ENCODE measurements at places on chromosomes 6 and 20. TPM values are rescaled to one million over a fixed set of nuclear protein-coding genes. Genes with fewer than 3 reads are reported as not detected.

DNA sequence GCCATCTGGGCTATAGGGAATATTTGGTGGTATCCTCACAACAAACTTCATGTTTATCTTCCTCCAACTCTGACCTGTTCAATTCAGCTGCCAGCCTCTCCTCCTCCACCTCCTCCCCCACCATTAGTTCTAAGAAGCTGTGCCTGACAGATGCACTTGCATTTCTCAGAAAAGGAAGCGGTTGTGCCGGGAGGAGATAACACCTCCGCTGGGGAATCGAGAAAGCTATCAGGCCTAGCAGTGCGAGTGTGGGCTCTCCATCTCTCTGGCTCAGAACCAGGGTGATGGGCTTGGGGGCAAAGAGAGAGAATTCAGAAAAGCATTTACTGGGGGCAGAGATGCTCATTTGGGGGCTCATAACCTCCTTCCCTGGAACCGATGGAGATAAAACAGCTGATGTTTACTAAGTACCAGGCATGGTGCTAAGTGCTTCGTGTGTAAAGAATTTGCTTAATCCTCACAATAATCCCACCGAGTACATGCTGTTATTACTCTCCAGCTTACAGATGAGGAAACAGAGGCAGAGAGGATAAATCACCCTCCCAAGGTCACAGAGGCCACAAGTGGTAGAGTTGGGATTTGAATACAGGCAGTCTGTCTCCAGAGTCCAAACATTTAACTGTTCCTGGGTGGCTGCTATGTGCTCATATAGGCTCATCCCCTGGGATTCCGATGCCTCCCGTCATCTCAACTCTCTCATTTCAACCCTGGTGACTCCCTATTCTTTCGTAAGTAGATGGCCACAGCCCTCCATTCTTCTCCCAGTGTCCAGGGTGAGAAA lies 38.3 kb downstream of the COX4I2 start:
- H3K4me1 ChIP-seq = peaks cover 83% of the 10 kb centered on the region
- peak overlapping the region; percentile 83 for H3K4me3 ChIP-seq
- no peaks in the 10 kb centered on the region for H3K27me3 ChIP-seq
- peak; percentile 93 for DNase-seq
- peaks cover 83% of the 10 kb centered on the region for H3K36me3 ChIP-seq

DNA sequence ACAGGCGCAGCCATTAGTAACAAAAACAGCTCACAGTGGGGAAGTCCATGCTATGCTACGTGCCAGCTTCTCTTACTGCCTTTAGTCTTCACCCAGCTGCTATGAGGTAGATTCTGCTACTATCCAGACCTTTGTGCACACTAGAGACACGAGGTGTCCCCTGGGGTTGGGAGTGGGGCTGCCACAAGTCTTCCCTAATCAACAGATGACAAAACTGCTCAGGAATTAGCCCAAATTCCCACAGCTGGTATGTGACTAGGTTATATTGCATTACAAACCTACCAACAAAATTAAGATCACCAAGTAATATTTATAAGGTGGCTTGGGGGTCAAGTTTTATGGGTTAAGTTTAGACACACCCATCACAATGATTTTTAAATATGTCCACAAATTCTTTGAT lies 63.3 kb downstream of the PSMB1 start:
- H3K36me3 ChIP-seq = no peaks in the 10 kb centered on the region
- peaks cover 17% of the 10 kb centered on the region for H3K27me3 ChIP-seq
- H3K4me3 ChIP-seq = no peak overlapping the region
- H3K27ac ChIP-seq = no peak overlapping the region
- no peak for DNase-seq

GRCh38 chr6:159008656-159009288 lies 8.8 kb upstream of the RSPH3 start:
- no peaks in the 10 kb centered on the region for H3K27me3 ChIP-seq
- peak; percentile 71 for DNase-seq
- H3K36me3 ChIP-seq = peaks cover 2% of the 10 kb centered on the region
- peaks cover 29% of the 10 kb centered on the region for H3K4me1 ChIP-seq
- H3K27ac ChIP-seq = peak overlapping the region; percentile 34

GRCh38 chr6:25410102-25410501 lies 130.9 kb downstream of the CARMIL1 start:
- H3K4me3 ChIP-seq = peak overlapping the region; percentile 68
- no peak for DNase-seq
- no peaks in the 10 kb centered on the region for H3K27me3 ChIP-seq
- H3K4me1 ChIP-seq = peaks cover 28% of the 10 kb centered on the region
- H3K36me3 ChIP-seq = peaks cover 1% of the 10 kb centered on the region

DNA sequence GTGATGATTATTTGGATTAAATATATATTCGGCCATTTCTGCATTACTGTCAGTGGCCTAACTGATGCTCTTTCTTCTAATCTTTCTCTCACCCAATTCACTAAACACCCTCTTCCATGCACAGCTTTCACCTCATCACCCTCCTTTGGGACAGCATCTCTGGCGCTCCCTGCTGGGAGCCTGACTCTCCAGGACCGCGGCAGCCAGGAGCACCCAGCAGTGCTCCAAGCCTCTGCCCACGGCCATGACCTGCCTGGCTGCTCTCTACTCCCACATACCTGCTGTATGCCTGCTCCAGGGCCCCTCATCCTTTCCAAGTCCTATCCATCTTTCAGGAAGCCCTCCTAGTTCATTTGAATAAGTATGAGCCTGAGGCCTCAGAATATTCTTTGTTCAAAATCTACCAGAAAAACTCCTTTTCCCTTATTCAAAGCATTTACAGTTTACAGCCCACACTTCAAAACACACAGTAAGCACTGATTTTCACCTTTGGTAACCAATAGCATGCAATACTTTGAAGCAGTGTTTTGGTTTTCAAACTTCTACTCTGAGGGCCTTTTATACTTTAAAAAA lies 15.2 kb downstream of the CTCFL start:
- no peak overlapping the region for H3K4me3 ChIP-seq
- H3K36me3 ChIP-seq = no peaks in the 10 kb centered on the region
- H3K4me1 ChIP-seq = no peaks in the 10 kb centered on the region
- no peak overlapping the region for H3K27ac ChIP-seq
- peaks cover 33% of the 10 kb centered on the region for H3K27me3 ChIP-seq

The LPIN3 gene
- total RNA-seq = 1.2 TPM

DNA sequence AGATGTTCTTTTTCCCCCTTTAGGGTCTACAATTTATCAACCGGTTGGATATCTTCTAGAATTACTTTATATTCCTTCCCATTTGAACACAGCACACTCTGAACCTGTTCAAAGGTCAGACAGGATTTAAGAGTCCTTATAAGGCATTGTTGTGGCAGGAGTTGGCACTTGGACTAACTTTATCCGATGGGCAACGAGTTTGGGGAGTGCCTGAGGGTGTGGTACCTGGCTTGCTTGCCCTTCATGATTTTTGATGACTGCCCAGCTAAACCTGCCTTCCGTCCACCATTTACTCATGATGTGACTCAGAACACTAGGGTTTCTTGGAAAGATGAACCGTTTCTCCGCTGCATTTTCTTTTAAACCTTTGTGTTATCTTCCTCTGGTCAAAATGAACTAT lies 285.2 kb downstream of the FOXC1 start:
- H3K36me3 ChIP-seq = no peaks in the 10 kb centered on the region
- no peak overlapping the region for H3K4me3 ChIP-seq
- no peak overlapping the region for H3K27ac ChIP-seq
- H3K4me1 ChIP-seq = peaks cover 6% of the 10 kb centered on the region
- no peaks in the 10 kb centered on the region for H3K27me3 ChIP-seq

The PPP1R3D gene
- 6.4 TPM for total RNA-seq

DNA sequence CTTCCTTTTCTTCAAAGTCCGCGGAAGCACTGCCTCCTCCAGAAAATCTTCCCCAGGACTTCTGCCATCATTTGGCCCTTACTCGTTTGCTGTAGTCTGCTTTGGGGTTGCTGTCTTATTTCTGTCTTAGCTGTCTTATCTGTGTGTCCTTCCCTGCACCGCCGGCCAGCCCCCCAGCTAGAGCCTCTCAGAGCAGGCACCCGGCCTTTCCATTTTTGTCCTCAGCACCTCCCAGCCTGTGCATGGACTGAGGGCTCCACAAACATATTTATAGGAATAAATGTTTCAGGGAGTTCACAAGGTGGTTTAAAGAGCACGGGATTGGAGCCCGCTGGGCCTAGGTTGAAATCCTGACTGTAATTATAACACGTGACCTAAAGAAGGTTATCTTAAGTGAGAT lies 8.1 kb downstream of the GLP1R start:
- H3K4me1 ChIP-seq = peaks cover 4% of the 10 kb centered on the region
- H3K36me3 ChIP-seq = no peaks in the 10 kb centered on the region
- H3K27ac ChIP-seq = no peak overlapping the region

DNA sequence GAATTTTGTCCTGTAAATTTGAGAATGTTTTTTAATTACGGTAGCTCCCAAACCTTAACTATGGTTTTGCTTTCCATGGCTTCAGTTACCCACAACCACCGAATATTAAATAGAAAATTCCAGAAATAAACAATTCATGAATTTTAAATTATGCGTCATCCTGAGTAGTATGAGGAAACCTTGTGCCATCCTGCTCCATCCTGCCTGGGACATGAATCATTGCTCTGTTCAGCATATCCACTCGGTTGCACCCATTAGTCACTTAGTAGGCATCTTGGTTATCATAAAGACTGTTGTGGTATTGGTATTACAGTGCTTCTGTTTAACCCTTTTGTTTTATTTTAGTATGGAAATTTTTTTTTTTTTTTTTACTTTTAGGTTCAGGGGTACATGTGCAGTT lies 39.7 kb downstream of the KCNS1 start:
- no peak overlapping the region for H3K27ac ChIP-seq
- DNase-seq = no peak
- no peak overlapping the region for H3K4me3 ChIP-seq
- no peaks in the 10 kb centered on the region for H3K27me3 ChIP-seq
- H3K4me1 ChIP-seq = peaks cover 34% of the 10 kb centered on the region

DNA sequence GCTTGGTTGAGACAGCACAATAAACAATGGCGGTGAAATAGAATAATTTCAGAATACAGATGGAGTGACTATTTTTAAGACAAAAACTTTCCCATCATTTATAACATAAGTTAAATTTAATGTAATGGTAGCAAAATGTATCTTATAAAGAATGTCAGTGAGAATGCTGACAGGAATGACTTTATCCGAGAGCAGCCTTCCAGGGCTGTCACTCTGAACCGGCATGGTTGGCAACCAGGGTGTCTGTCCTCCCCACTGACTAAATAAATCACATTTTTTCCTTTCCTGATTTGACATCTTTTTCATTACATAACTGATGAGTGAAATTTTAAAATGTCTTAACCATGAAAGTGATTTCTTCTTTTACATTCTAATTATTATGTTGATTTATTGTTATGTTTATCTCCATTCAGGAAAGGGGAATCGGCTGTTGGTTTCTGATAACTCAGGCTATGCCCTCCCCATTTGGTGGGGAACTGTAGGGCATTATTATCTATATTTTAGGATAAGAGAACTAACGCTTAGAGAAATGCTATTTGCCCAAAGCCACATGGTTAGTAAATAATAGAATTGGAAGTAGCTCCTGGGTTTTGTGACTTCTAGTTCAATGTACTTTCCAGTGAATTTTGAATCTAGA lies 109.2 kb upstream of the OGFRL1 start:
- peaks cover 9% of the 10 kb centered on the region for H3K27me3 ChIP-seq
- H3K4me3 ChIP-seq = no peak overlapping the region
- H3K27ac ChIP-seq = no peak overlapping the region
- no peak for DNase-seq
- no peaks in the 10 kb centered on the region for H3K4me1 ChIP-seq

The NFATC2 gene
- total RNA-seq = 65.0 TPM

DNA sequence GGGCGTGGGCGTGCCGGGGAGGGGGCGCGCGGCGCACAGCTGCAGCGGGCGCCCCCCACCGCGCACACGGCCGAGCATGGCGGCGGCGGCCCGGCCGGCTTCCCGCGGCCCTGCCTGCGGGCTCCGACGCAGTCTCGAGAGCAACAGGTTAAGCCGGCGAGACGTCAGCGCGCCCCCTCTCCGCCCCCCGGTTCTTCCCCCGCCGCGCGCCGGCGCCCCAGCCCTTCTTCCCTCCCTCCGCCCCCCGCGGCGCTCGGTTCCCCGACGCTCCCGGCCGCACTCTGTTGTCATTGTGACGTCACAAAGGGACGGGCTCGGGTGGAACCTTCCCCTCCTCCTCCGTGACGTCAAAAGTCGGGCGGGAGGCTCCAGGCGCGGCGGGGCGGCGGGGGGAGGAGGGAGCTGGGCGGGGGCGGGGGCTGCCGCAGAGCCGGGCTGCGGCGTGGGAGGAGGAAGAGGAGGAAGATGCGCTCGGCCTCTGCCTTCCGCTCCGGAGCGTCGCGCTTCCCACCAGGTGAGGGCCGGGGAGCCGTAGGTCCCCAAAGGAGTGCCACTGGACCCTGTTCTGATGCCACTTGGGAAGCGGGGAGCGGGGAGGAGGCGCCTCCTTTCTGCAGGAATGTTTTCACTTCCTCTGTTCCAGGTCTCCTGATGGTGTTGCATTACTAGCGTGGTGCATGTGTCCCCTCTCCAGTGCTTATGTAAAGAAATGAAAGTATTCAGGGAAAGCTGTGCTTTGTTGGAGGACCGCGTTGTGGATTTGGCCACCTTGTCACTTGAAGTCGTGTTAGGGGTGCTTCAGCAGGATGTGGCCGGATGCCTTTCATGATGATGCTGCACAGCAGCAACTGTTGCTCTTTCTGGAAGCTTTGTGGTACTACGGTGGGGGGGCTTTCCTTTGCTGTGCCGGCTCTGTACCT lies 2.8 kb downstream of the JARID2 start:
- peaks cover 50% of the 10 kb centered on the region for H3K36me3 ChIP-seq
- peak overlapping the region; percentile 87 for H3K4me3 ChIP-seq
- peaks cover 55% of the 10 kb centered on the region for H3K4me1 ChIP-seq
- peak overlapping the region; percentile 98 for H3K27ac ChIP-seq
- DNase-seq = peak; percentile 99

DNA sequence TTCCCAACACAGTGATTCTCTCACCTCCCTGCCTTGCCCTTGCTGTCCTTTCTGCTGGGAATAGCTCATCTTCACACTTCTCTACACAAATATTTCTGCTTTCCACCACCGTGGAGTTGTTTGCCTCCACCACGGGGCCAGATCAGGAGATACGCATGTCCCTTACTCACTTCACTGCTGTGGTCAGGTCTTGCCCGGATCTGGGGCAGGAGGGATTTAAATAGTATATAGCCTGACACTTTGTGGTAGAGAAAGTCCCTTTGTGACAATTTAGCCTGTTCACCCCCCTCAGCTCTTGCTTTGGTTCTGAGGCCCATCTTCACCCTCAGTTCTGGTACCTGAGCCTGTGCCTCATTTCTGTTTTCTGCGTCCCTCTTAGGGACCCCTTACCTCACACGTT lies 92.6 kb upstream of the PREP start:
- no peak for DNase-seq
- no peaks in the 10 kb centered on the region for H3K36me3 ChIP-seq
- H3K4me3 ChIP-seq = no peak overlapping the region
- peaks cover 15% of the 10 kb centered on the region for H3K4me1 ChIP-seq
- H3K27me3 ChIP-seq = peaks cover 9% of the 10 kb centered on the region
- H3K27ac ChIP-seq = no peak overlapping the region

DNA sequence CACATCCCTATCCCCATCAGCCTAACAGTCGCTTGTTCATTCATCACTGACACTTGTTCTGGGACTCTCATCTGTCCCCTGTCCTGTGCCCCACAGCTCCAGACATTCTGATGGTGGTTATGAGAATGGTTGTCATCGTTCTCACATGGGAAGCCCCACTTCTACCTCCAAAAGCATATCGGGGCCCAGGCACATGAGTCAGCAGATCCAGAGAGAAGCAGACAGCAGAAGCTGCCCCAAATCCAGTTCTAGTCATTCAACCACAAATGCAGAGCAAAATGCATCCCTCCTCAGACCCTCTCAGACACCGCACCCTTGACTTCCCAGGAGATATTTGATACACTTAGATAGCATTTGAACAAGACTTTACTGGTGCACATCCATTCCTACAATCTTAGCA lies 106.0 kb downstream of the FOXF2 start:
- DNase-seq = no peak
- H3K27me3 ChIP-seq = peaks cover 2% of the 10 kb centered on the region
- no peak overlapping the region for H3K4me3 ChIP-seq
- H3K27ac ChIP-seq = no peak overlapping the region
- H3K4me1 ChIP-seq = no peaks in the 10 kb centered on the region

The AVP gene
- total RNA-seq = not detected

Measured in activated CD4-positive, alpha-beta T cell treated with anti-CD3 and anti-CD28 coated beads, Interleukin-2, amount 10 ng/mL, durations not matched to agents 24 days and 14 days (primary cell).